GOT3 (cell line): ENCODE measurements at places on chromosomes 1 and 21.

- no peak for DNase-seq
Measured at GRCh38 chr1:162087574-162087973, 18.1 kb downstream of the NOS1AP start.

- no peak for DNase-seq
Measured at GRCh38 chr1:243667591-243667990, 182.5 kb downstream of the AKT3 start.

GRCh38 chr1:194830387-194830786 is 1644.0 kb upstream of the B3GALT2 start:
- no peak for DNase-seq

DNA sequence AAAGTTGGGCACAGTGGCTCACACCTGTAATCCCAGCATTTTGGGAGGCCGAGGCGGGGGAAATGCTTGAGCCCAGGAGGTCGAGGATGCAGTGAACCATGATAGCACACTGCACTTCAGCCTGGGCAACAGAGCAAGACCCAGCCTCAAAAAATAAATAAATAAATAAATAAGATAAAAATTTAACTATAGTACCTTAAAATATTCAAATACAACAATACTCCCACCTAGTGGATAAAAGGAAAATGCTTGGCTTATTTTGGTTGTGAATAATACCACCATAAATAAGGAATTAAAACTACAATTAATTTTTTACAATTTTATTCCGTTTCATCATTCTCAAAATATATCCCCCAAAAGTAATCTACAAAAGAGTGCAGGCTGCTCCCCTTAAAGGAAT is 8.1 kb downstream of the PSMG1 start:
- DNase-seq, result no peak

DNA sequence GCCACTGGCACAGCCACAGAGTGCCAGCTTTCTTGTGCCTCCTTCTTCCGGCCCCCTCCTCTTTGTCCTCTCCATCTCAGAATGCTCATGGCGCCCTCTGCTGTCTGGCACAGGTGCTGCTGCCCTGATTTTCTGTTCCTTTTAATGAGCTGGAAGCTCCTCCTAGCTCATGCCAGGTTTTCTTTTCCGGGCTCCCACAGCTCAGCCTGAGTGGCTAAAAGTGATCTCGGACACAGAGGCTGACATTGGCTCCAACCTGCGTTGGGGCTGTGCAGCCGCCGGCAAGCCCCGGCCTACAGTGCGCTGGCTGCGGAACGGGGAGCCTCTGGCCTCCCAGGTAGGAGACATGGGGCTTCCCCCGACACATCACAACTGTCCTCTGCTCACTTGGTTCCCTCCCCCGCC is 18.7 kb downstream of the CNTN2 start:
- DNase-seq, result peak; percentile 12

- DNase-seq, result no peak
Measured at GRCh38 chr1:183246436-183246835, 60.4 kb downstream of the LAMC2 start.

DNA sequence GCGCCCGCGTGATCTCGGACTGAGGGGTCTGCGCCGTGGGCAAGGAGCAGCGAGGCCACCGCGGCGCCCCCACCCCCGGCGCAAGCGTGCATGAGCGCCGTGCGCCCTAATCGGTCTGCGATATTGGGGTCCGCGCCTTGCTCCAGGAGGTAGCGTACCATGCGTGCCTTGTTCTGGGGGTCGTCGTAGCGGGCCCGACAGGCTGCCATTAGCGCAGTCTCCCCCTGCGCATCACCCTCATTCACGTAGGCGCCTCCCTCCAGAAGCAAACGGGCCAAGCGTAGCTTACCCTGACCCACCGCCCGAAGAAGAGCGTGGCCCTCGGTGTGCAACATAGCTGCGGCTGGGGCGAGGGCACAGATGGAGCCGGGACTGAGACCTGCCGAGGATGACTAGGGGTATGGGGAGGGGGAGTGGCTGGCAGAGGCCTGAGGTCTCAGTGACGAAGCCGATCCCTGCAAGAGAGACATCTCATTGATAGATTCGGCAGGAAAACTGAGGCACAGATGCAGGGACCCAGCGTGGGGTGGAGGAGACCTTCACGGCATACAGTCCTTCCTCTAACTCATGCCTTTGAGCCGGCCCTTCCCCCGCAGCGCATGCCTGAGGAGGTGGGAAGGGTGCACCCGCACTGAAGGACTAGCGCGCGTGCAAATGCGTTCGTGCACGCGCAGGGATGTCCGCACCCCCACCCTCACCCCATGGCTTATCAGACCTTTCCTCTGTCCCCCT is 2.8 kb downstream of the ANKRD34A start:
- no peak for DNase-seq

DNA sequence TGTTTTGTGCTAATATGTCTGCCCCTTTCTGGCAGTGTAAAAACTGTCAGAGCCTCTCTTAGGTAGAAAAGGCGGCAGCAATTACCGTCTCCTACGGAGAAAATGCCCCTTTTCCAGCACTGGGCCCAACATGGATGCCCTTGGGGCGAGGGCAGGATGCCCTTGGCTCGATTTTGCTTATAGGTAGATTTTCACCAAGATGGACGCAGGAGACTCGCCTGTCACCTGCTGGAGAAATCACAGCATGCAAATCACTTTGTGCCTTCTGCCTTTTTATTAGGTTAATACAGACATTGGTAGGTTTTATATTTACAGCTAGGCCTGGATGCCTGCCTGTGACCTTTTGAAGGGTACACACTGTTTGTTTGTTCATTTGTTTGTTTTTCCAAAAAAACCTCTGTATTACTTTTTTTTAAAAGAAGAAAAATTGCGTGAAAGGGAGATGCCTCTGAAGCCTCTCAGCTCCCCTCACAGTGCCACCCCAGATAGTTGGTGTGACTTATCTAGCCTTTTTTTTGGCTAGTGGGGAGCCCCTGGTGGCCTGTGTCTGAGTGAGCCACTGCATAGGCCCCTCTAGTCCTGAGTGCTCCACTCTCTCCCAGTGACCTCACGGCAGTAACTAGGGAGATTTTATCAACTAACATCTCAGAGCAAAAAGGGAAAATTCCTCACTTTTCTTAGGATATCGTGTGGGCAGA is 2.5 kb downstream of the ATP1B1 start:
- no peak for DNase-seq

DNA sequence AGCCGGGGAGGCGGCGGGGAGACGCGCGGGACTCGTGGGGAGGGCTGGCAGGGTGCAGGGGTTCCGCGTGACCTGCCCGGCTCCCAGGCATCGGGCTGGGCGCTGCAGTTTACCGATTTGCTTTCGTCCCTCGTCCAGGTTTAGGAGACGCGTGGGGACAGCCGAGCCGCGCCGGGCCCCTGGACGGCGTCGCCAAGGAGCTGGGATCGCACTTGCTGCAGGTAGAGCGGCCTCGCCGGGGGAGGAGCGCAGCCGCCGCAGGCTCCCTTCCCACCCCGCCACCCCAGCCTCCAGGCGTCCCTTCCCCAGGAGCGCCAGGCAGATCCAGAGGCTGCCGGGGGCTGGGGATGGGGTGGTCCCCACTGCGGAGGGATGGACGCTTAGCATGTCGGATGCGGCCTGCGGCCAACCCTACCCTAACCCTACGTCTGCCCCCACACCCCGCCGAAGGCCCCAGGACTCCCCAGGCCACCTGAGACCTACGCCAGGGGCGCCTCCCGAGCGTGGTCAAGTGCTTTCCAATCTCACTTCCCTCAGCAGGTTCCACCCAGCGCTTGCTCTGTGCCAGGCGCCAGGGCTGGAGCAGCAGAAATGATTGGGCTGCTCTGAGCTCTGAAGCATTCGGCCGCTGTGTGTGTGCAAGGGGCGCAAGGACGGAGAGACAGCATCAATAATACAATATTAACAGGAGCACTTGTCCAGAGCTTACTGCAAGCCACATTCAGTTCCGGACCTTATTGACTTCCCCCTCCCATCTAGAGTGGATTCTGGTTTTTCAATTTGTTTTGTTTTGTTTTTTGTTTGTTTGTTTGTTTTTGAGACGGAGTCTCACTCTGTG is 10.3 kb downstream of the SIM2 start:
- DNase-seq, result no peak

DNA sequence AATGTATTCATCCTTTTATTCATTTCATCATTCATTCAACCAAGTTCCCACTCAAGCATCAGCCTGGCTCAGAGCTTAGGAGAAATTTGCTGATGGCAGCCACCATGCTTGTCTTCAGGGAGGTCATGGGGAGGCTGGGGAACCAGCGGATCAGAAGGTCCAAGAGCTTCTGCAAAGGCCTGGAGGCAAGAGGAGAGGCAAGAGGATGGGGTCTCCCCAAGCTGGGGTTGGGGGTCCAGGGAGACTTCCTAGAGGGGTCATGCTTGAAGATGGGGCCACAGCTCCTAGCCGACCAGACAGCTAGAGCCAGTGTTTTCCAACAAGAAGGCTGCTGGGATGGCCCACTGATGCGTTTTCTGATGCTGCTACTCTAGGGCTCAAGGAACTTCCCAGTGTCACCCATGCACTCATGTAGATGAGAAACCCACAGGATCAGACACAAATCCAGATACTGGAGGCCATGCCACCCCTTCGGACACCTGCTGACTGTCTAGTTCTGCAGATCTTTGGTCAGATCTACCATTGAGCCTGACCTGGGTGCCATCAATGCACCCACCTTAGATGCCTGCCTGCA is 315.2 kb downstream of the AJAP1 start:
- DNase-seq, result no peak

DNA sequence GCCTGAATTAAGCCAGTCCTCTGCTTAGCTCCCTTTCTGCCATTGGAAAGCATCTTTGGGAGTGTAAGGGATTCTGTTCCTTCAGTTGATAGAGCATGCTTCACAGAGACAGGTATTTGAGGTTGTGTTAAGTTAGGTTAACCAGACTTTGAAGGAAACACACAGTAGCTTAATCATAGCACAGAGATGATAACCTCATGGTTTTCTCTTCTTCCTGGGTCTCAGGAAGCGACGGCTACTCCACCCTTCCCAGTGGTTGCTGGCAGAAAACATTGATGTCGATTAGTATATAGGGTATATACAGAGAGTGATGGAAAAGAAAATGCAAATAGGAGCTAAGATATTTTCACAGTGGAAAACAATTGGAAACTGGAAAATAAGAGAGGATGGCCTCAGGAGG is 42.0 kb downstream of the S1PR1 start:
- no peak for DNase-seq

- DNase-seq, result no peak
Measured at GRCh38 chr1:231950331-231951128, 323.9 kb downstream of the DISC1 start.

- DNase-seq, result no peak
Measured at GRCh38 chr1:219564109-219564508, 48.8 kb downstream of the ZC3H11B start.

- no peak for DNase-seq
Measured at GRCh38 chr1:71785450-71785849, 496.9 kb downstream of the NEGR1 start.
